ENCODE measurements at places on chromosomes 2 and 18.

- DNase-seq, result no peak
Measured at GRCh38 chr2:128315122-128315828, 3.4 kb downstream of the HS6ST1 start.

GRCh38 chr2:3479430-3480320 lies 39.7 kb downstream of the ADI1 start:
- DNase-seq, result no peak

DNA sequence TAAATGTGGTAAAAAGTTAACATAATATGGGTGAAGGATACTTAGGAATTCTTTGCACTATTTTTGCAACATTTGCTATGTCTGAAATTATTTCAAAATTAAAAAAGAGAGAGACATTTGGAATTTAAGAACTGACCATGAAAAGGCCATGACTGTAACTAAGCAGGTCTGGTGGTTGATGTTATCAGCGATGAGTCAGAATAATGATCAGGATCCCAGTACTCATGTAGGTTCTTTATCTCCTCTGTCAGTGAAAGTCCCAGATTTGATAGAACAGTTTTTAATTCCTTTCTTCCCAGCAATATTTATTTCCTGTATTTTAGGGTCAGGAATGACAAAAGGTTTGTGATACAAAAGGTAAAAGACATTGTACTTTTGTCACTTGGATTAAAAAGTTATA lies 242.4 kb upstream of the ZNF521 start:
- DNase-seq, result no peak

- DNase-seq, result no peak
Measured at GRCh38 chr2:235131334-235132305, 179.8 kb downstream of the SH3BP4 start.

- no peak for DNase-seq
Measured at GRCh38 chr2:130864830-130865800, 28.4 kb downstream of the ARHGEF4 start.

DNA sequence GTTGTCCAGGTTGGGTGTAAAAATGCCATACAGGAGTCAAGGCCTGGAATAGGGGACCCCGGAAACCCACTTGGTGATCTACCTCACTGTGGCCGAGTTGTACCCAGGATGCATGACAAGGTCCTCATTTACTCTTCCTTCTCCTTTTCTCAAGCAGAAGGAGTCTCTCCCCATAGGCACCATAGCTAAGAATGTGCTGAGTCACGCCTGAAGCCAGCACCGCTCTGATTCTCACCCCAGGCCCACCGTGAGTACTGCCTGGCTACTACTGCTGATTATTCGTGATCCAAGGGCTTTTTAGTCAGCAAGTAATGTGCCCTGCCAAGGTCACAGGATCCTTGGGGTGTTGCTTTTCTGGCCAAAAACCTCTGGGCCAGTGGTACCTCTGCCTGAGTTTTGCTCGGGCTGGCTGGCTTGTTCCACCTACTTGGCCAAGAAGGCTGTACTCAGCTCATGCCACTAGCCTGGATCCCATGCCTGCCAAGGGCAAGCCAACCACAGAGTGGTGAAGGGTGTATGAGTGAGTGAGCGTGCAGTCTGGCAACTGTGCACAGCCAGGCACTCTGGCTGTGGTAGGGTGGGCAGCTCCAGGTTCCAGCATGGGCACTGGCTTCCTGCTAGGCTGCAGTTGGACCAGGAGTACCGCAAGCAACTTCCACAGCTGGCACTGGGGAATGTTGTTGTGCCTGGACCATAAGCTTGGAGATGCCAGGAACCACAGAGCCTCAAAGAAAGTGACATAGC lies 650.1 kb upstream of the VRK2 start:
- DNase-seq, result no peak

DNA sequence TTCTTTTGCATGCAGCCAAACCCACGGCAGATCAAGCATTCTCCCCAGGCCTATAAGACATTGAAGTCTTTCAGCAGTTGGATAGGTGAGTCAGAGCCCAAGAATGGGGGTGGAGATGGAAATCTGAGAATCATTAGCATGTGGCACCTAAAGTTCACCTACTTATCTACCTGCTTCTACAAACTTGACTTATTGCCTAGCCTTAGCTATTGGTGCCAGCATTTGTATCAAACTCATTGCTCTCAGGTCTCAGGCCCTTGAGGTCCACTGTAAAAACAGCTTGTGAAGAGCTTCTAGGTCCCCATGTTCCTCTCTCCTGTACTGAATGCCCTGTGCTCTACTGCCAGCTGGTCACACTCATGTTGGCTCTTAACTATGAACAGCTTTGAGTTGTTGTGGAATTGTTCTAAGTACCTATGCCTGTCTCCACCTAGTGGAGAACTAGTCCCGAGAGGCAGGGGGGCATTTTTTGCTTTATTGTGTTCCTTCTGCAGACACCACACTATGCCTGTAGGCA lies 278.4 kb upstream of the SPRED2 start:
- no peak for DNase-seq

DNA sequence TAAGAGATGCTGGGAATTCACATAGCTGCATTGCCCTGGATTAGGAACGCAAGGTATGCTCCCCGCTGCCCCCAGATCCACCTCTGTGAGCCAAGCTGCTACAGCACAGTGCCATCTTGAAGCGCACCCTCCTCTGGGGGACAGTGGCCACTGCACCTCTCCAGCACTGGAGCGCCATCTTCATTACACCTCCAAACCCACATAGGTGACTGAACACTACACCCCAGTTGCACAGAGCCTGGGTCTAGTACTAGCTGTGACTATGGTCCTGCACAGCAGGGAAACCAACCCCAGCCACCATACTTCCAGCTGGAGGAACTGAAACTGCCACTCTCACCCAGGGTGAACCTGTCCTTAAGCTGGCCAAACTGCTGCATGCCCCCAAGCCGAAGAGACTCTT lies 84.6 kb downstream of the TMEM237 start:
- DNase-seq, result no peak

DNA sequence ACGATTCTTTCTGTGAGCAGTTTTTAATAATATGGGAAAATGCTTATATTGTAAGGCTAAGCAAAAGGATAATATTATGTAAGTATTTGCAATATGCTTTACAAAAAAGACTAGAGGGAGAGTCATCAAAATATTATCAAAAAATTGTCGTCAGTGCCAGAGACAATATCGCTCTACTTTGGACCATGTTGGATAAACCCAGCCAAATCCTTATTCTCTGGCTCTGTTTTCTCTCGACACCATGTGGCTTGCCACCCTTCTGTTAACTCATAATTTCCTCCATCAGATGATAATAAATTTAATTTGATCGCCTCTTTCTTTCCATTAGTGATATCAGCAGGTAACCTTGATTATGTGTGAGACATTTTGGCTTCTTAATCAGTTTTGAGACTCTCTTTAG lies 129.9 kb downstream of the CDC42EP3 start:
- DNase-seq, result no peak

Measured in endothelial cell of umbilical vein (primary cell).